ENCODE measurements at places on chromosomes 13 and 19.

DNA sequence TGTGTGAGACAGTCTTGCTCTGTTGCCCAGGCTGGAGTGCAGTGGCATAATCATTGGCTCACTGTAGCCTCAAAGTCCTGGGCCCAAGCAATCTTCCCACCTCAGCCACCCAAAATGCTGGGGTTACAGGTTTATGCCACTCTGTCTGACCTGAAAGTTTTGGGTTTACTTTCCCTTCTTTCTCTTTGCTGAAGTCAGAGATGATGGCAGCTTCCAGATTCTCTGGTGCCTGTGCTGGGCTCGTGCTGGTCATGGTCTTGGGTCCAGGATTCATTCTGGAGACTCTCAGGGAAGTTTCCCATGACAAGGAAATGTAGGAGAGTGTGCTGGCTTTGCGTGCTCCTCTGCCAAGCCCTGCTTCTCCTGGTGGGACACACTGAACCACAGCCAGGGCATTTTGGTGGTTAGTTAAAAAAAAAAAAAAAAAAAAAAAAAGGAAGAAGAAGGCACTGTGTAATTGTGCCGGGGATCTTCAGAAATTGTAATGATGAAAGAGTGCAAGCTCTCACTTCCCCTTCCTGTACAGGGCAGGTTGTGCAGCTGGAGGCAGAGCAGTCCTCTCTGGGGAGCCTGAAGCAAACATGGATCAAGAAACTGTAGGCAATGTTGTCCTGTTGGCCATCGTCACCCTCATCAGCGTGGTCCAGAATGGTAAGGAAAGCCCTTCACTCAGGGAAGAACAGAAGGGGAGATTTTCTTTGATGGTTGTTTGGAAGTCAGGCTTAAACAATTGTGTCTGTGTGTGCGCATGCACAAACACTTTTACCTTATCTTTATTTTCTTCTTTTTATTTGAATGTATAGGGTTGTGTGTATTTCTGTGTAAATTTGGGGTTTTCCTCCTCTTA, at the start of gene ALOX5AP:
TSS of gene ALOX5AP (plus strand) at position 519 of the 847 bp plus-strand sequence. CDS start at position 582, 63 bp downstream.
- DNase-seq = no peak

DNA sequence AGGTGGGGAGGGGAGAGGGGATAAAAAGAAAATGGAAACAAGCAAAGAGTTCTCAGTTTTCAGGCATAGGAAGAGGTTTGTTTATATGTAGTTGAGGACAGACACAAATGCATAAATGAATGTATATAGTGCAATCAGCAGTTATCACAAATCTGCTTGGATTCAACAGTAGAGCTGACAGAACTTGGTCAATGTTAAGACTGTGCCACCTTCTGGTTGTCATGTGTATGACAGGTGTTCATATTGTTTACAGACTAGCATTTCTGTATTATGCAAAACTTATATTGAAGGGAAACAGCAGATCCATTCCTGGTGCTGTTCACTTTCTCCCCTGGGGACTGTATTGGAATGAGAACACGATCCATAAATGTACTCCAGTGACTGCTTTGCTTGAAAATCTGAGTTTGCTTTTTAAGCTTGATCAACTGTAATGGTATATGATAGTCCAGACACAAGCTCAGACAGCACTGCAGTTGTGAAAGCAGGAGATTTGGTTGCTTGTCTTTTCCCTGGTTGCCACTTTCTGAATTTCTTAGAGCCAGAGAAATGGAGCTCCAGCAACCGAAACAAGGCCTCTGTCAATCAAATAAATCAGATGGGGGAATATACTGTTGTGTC, 319.5 kb upstream of the OBI1 start:
- DNase-seq = no peak

GRCh38 chr13:42561752-42562467, 12.0 kb upstream of the TNFSF11 start:
- no peak for DNase-seq

- no peak for DNase-seq
These were observed 73.0 kb downstream of the MAP4K1 start for GRCh38 chr19:38544569-38545315.

DNA sequence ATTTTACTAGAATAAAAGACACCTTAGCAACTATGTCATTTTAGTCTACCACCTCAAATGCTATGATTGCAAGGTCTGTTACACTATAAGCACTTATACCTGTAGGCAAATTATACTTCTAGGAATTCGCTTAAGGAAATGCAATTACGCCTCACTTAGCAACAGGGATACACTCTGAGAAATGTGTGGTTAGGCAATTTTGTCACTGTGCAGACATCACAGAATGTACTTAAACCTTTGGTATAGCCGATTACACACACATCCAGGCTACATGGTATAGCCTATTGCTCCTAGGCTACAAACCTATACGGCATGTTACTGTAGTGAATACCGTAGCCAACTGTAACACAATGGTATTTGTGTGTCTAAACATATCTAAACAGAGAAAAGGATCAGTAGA, 30.0 kb upstream of the ZNF573 start:
- DNase-seq = no peak

- no peak for DNase-seq
These were observed 45.7 kb downstream of the ZC3H13 start for GRCh38 chr13:46006688-46007452.

DNA sequence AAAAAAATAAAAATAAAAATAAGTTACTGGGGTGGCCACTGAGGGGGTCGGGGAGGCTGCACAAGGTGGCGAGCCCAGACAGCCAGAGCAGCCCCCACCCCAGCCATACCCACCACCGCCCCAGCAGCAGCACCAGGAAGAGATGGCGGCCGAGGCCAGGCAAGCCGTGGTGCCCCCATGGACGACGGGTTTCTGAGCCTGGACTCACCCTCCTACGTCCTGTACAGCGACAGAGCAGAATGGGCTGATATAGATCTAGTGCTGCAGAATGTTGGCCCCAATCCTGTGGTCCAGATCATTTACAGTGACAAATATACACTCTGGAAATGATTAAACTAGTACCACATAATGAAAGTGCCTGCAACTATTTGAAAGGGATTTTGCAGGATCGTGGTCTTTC, 71.6 kb upstream of the ZDHHC20 start:
- DNase-seq = no peak

GRCh38 chr13:98285317-98285716, 108.2 kb upstream of the RNF113B start:
- DNase-seq = no peak

All from stimulated activated CD8-positive, alpha-beta memory T cell treated with anti-CD3 and anti-CD28 coated beads, Interleukin-4, amount 100 ng/mL, for 4 hours (primary cell).